ENCODE measurements at places on chromosomes 13 and 19.

DNA sequence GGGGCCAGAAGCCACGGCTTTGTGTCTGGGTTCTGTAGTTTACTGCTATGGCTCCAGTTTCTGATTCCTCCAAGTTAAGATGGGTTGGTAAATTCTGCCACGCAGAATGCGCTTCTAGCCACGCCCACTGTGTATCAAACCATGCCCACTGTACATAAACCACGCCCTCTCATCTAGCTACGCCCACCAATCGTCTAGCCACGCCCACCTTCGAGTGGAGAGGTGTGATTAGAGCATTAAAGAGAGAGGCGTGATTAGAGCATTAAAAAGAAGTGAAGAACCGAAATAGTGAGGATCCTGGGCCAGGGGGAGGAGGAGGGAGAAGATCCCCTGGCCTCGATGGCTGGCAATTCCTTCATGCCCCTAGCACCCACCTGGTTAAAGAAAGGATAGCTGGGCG is 43.7 kb upstream of the ADGRE5 start:
- DNase-seq: peak; percentile 81

GRCh38 chr19:3653865-3654513 is 27.4 kb upstream of the CACTIN start:
- no peak for DNase-seq

DNA sequence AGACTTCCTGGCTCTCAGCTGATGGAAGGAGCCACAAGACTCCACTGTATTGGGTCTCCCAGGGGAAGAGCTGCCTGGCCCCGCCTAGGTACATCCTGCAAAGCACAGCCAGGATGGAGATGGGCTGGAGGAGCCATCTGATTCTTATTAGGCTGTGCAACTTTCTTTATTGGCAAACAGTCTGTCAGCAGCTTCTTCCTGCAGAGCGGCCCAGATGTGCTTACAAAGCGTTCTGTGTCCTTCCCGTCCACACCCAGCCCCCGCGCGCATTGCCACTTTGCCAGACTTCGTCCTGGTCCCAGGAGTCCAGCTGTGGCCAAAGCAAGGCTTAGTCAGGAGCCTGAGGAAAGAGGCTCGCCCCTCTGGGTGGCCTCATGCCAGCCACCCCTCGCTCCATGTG is 409.3 kb downstream of the ZNF536 start:
- DNase-seq: peak; percentile 33

DNA sequence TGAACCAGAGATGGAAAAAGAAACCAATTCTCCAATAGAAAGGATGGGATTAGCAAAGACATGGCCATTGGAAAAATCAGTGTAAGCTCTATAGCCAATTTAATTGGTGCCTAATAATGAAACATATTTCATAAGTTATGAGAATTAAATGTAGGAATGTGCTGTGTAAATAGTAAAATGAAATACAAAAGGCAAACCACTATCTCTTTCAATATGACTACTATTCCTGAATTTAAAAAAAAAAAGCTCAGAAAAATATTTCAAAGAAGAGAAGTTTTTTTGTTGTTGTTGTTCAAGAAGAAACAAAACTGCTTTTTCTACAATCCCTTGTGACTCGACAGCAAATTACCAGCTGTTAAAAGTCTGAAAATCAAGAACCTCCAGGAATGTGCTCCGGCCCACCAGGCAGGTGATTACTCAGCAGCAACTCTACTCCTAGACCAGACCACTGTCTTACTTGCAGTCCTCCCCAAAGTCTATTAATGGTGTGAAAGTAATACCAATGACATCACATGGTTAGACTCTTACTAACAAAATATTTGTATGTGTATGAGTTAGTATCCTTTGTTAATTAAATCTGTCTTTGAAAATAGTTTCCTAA is 362.4 kb downstream of the KCTD12 start:
- no peak for DNase-seq

DNA sequence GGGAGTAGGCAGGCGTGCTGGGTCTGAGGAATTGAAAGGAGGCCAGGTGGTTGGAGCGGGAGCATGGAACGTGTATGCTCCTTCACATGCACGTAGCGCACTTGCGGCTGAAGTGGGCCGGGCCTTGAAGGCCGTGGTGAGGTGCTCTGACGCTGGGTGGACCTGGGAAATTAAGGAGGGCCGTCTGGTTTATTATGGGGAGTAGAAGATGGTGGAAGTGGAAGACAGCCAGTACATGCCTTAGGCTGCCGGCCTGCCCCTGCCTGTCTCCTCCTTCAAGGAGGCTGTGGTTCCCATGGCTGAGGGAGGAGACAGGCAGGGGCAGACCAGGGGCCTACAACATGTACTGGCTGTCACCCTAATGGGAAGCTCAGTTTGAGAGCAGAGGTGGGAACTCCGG is 23.9 kb downstream of the GATAD2A start:
- DNase-seq: no peak

DNA sequence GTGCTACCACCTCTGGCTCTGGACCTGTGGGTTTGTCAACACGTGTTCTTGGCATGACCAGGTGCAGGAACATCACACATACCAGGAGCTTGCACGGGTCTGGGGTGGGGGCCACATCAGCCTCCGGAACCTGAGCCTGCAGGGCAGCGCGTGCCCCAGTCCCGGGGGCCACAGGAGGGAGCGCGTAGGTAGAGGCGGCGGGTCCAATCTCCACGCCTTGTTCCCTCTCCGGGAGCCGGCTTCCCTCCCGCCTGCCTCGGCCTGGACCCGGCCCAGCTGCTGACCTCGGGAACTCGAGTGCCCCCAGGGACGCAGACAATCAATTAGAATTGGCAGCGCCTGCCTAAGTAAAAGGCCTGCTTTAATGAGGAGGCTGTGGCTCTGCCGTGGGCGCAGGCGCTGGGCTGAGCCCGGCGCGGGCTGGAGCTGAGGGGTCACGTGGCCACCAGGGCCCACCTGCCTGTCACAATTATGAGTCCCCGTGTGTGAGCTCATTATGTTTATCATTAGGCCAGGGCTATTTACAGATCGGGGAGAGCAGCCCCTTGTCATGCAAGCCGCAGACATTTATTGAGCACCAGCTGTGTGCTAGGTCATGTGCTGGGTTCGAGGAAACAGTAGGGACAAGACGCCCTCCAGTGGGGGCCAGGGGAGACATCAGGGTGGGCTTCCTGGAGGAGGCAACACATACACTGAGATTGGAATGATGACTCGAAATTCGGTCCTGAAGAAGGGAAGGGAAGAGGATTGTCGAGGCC is 32.2 kb upstream of the TNFAIP8L1 start:
- DNase-seq: no peak

- peak; percentile 87 for DNase-seq
These were observed 67.8 kb downstream of the SPACA7 start for GRCh38 chr13:112443995-112444311.

- peak; percentile 38 for DNase-seq
These were observed 391.9 kb downstream of the COG6 start for GRCh38 chr13:40047322-40047771.

DNA sequence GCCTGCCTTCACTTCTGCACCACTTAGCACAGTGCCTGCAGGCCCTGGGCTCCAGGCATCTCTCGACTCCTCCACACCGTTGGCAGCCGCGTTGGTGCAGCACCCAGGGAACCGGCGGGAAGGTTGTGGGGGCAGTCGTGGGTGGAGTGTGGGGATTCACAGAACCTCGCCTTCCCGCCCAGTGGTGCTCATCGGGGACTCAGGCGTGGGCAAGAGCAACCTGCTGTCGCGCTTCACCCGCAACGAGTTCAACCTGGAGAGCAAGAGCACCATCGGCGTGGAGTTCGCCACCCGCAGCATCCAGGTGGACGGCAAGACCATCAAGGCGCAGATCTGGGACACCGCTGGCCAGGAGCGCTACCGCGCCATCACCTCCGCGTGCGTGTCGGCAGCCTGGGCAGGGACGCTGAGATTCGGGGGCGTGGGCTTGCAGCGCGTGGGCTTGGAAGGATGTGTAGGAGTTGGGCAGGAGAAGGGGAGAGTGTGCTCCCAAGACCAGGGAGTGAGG is 9.6 kb downstream of the RAB11B start:
- DNase-seq: no peak

- no peak for DNase-seq
These were observed 6.5 kb upstream of the FKRP start for GRCh38 chr19:46739290-46739771.

GRCh38 chr13:102286326-102286725 is 115.5 kb downstream of the FGF14 start:
- DNase-seq: no peak

DNA sequence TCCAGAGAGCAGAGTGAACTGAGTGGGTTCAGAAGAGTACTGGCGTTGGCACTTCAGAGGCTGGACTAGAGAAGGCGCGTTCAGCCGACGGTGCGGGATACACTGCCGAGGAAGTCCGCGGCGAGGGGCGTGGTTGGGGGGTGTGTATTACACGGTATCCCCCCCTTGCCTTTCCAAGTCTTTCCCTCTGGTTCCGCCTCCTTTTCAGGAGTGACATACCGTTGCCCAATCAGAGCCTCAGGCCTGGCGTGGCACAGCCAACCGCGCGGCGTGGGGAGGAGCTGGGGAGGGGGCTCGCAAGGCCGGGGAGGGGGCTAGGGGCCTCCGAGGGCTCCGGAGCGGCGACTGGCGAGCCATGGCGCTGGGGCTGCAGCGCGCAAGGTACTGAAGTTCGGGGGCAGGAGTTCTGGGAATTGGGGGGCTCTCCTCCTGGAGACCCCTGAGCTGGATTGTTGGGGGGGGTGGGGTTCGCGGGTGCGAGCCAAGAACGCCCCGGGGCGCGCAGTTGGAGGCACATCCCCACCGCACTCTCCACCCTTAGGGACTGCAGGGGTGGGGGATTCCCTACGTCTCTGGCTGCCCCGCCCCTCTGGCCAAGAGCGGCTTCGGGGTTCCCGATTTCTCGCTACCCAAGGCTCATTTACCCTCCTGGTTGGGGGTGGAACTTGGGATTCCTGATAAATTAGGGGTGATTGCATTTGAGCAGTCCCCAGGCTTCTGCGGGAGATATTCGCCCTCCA is at the start of gene HIF3A:
Gene HIF3A (plus strand): TSS at position 321 of the 740 bp plus-strand sequence. CDS start 35 bp downstream, at position 356.
- no peak for DNase-seq

GRCh38 chr19:51251468-51251820 is 564 bp downstream of the SIGLECL1 start:
- no peak for DNase-seq

DNA sequence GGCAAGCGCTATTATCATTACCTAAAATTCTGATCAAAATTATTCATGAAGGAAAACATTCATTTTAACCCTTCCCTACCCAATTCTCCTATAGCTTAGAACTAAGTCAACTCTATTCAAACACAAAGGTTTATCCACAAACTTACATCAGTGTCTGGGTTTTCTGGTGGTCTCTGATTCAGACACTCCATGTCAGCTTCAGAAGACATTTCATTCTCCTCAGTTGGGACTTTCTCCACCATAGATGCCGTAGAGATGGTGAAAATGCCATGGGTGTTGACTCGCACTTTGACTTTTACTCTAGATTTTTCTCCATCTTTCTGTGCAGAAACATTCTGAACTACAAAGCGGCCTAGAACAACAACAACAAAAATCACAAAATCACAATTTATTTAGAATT is 16.3 kb downstream of the HSPH1 start:
- DNase-seq: peak; percentile 29

- DNase-seq: no peak
These were observed 592.6 kb downstream of the TBC1D4 start for GRCh38 chr13:74889321-74889720.

GRCh38 chr13:88729605-88730004 is 1058.4 kb downstream of the SLITRK5 start:
- no peak for DNase-seq

GRCh38 chr13:41670873-41671443 is 213.6 kb downstream of the RGCC start:
- DNase-seq: no peak

- DNase-seq: no peak
These were observed 41.3 kb upstream of the INTS6 start for GRCh38 chr13:51494156-51494555.

- DNase-seq: no peak
These were observed 42.1 kb downstream of the STK24 start for GRCh38 chr13:98534821-98535220.

GRCh38 chr19:55447421-55448174 is 4.5 kb upstream of the SHISA7 start:
- peak; percentile 62 for DNase-seq

GRCh38 chr19:49145573-49146407 is 9.4 kb downstream of the HRC start:
- DNase-seq: peak; percentile 93

- no peak for DNase-seq
These were observed 53.1 kb downstream of the ATP7B start for GRCh38 chr13:51958217-51958547.

- peak; percentile 78 for DNase-seq
These were observed 3.6 kb downstream of the ADGRE1 start for GRCh38 chr19:6890938-6891337.

GRCh38 chr13:114144606-114145244 is 12.3 kb upstream of the RASA3 start:
- DNase-seq: peak; percentile 56

DNA sequence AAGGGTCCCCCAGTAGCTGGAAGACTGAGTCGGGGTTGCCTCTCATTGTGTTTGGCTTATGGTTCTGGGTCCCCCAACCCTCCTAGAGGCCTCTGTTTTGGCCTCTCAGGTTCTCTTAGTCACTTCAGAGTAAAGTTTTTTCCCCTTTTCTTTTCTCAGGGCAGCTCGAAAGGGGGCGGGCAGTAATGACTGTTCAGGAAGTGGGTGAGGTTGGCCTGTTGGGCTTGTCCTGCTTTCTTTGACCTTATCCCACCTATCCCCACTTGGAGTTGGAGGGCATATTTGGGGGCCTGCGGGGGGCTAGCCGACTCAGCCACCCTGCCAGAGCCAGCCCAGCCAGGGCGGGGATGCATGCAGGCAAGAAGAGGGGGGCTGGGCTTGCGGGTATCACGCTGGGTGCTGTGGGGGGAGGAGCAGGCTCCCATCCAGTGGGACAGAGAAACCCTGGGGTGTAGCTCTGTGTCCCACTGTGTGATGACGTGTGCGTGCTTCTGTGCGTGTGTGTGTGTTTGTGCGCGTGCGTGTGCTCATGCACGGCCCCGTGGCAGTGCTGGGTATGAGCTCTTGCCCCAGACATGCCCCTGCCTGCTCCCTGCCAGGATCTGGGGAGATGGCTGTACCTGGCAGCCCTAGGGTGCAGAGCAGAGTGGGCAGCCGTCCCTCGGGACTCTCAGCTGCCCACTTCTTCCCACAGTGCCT is 1.4 kb downstream of the CIC start:
- DNase-seq: peak; percentile 90

DNA sequence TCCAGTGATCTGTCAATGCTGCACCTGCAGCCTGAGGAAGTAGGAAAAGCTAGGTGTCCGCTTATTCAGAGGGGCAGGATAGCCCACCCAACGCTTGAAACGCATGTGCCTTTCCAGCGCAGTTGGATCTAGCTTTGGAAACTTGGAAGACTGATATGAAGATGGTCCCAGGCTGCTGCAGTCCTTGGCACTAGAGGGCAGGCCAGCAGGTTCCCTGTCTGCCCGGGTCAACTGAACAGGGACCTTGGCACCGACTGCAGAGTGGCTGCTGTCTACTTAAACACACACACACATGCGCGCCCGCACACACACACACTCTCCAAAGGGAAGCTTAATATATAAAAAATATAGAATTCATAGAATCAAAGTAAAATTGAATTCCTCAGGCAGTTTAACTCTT is 100.0 kb downstream of the TSHZ3 start:
- DNase-seq: no peak

GRCh38 chr19:9205501-9206113 is 13.8 kb downstream of the OR7D4 start:
- DNase-seq: peak; percentile 90

- no peak for DNase-seq
These were observed 86.7 kb downstream of the ZAR1L start for GRCh38 chr13:32228330-32229041.

- no peak for DNase-seq
These were observed 1436.8 kb upstream of the PCDH9 start for GRCh38 chr13:68666774-68667397.

- no peak for DNase-seq
These were observed 58.6 kb upstream of the WDFY2 start for GRCh38 chr13:51525567-51526167.

- DNase-seq: no peak
These were observed 31.4 kb downstream of the SMAD9 start for GRCh38 chr13:36888645-36889044.

All from activated CD4-positive, alpha-beta T cell treated with anti-CD3 and anti-CD28 coated beads, Interleukin-2, amount 10 ng/mL, durations not matched to agents 24 days and 14 days (primary cell).